ENCODE measurements at places on chromosomes 5 and 9.

DNA sequence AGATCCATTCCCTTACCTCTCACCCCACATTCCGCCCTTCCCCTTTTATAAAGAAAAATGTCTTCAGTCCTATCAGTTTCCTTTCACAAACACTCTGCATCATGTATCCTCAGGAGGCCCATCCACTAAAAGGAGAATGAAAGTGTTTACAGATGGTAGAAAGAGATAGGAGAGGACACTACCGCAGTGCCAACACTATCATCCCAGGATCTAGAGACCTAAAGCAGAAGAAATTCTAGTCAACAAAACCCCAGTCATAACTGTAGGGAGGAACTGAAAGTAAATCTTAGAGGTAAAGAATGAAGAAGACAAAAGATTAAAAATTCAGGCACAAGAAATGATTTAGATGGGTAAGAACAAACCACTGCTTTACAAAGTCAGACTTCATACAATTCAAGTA lies 114.1 kb downstream of the MLLT3 start:
- DNase-seq = no peak

DNA sequence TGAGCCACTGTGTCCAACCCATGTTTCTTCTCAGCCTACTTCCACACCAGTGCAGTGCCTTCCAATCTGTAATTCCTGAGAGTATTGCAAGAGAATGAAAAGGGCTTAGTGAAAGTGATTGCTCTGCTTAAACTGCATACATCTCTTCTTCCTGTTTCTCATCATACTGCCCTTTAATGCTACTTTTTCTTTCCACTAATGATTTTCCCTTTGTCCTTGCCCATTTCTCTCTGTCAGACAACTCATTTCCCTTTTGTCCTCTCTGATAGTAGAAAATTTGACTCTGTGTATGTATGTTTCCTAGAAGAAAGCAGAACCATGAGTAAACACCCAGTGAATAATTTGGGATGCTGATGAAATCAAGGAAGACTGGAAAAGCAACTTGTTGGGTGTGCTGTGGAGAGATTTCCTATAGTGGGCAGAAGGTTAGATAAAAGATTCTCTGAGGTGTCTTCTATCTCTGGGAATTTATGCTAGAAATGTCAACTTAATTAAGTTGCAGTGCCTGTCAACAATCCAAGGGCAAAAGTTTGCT lies 102.2 kb upstream of the CHD1 start:
- DNase-seq = no peak

- no peak for DNase-seq
These were observed 20.7 kb downstream of the FANCC start for GRCh38 chr9:95296761-95297160.

DNA sequence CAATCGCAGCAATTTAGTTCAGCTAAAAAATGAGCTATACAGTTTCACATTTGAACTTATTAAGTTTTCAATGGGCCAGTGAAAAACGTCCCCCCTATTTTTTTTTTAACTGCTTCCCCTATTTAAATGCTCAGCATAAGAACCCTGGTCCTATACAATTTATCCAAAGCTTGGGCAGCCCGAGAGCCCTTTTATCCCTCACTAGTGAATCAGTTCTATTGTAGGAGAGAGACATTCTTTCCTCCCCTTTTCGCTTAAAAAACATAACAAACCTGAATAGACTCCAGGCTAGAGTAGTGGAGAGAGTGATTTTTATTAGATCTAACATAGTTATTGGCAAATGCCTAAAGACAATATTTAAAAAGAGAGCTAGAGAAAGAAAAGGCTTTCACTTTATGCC lies 1.4 kb downstream of the LIX1 start:
- no peak for DNase-seq

DNA sequence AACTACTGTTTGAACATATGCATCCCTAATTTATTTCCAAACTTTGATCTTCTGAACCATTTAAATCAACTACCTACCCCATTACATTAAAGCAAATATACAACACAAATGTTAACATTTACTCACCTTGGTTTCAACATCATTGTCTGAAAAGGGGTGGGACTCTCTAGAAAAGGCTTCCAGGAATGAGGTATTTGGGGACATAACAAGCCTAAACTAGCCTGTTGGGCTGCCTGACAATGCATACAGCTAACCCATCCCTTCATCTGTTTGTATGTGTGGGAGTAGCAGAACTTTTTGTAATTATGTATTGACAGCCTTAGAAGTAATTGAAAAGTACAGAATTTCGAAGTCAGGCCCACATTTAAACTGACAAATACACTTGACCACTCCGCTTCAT lies 2225.9 kb upstream of the C9orf72 start:
- no peak for DNase-seq

DNA sequence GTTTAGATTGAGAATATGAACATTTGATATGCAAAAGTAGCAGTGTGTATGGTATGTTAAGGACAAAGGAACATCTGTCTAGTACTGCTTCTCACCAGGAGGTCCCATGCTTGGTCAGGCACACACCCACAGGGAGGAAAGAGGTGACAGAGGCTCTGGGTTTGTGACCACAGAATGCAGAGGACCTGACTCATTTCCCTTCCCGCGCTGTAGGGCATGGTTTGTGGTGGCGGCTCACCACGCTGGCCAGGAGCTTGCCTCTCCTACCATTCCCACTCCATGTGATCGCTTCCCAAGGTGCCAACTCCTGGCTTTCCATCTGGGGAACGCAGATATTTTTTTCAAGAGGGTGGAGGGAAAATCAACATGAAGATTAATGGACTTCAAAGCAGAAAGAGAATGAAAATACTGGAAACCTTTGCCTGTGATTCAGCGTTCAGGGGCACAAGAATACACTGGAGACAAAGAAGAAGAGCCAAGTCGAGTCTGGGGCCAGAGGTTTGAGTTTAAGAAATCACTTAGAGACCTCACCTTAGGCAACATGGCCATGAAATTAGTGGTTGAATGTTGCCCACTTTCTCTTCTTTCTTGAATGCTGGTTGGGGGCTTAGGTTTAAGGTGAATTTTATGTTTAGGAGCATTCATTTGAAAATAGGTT lies 477.8 kb downstream of the CCDC171 start:
- no peak for DNase-seq

- no peak for DNase-seq
These were observed 15.8 kb downstream of the TLN1 start for GRCh38 chr9:35716230-35716629.

- DNase-seq = no peak
These were observed 110.6 kb downstream of the PAM start for GRCh38 chr5:102865510-102866236.

DNA sequence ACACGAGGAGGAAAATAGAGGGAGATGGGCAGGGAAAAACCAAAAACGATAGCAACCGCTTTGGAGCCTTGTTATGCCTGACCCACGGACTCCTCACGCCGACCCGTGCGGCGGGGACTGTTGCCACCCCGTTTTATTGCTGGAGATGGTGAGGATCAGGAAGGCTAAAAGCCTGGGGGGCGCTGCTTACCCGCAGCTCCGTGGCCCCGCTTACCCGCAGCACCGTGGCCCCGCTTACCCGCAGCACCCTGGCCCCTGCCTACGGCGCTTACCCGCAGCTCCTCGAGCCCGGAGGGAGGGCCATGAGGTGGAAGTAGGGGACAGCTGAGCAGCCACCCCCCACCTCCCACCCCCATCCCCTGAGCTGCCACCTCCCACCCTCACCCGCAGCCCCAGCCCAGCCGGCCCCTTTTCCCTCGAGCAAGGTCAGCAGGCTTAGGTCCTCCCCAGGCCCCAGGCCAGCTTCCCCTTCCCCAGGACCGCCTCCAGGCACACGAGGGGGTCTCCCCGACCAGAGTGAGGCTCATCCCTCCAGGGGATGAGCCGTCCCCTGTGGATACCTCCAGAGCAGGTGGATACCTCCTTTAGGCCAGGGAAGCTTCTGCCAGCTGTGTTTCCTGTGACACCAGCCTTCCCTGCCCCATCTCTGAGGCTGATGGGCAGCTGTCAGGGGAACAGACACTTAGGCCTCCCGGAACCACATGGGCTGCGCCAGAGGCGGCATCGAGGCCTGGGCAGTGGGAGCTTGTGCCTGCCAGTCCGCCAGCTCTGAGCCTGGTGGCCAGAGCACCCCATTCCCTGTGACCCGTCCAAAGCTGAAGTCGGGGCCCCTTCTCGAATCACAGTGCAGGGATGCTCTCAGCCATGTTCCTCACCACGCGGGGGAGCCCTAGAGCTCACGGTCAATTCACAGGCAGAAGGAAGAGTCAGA lies 92.3 kb downstream of the LMX1B start:
- no peak for DNase-seq

GRCh38 chr9:109198736-109199382 lies 31.8 kb upstream of the FRRS1L start:
- DNase-seq = no peak

- DNase-seq = no peak
These were observed 97.2 kb upstream of the SARDH start for GRCh38 chr9:133835262-133835901.

DNA sequence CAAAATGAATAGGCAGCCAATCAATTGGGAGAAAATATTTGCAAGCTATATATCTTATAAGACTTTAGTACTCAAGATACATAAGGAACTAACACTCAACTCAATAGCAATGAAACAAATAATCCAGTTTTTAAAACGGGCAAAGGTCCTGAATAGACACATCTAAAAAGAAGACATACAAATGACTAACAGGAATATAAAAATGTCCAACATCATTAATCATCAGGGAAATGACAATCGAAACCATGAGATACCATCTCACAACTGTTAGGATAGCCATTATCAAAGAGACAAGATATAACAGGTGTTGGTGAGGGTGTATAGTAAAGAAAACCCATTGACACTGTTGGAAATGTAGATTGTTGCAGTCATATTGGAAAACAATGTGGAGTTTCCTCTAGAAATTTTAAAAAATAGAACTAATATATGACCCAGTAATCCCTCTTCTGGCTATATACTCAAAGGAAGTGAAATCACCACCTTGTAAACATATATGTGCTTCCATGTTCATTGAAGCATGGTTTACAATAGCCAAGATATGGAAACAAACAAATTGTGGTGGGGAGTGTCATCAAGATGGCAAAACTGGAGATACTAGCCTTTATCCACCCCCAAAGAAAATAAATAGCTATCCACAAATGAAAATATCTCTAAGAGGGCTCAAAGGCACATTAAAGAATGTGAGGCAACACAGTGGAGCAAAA lies 13.9 kb upstream of the BTNL3 start:
- no peak for DNase-seq

DNA sequence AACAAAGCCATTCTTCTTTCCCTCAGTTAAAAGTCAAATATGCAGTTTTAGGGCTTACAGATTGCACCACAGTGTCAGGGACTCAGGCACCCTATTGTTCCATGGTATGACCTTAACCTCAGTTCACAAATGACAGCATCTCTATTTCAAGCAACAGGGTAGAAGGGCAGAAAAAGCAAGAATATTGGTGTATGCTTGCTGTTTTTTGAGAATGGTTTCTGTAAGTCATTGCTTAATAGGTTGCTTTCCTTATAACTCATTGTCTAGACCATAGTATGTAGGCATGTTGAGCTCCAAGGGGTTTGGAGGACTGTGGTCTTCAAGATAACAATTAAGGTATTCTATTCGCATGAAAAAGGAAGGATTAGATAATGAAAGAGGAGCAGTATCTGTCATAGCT lies 183.5 kb upstream of the EDIL3 start:
- DNase-seq = no peak

- DNase-seq = no peak
These were observed 1.8 kb downstream of the MARCHF6 start for GRCh38 chr5:10355071-10355889.

GRCh38 chr9:4592295-4592694 lies 69.8 kb upstream of the PLPP6 start:
- DNase-seq = no peak

DNA sequence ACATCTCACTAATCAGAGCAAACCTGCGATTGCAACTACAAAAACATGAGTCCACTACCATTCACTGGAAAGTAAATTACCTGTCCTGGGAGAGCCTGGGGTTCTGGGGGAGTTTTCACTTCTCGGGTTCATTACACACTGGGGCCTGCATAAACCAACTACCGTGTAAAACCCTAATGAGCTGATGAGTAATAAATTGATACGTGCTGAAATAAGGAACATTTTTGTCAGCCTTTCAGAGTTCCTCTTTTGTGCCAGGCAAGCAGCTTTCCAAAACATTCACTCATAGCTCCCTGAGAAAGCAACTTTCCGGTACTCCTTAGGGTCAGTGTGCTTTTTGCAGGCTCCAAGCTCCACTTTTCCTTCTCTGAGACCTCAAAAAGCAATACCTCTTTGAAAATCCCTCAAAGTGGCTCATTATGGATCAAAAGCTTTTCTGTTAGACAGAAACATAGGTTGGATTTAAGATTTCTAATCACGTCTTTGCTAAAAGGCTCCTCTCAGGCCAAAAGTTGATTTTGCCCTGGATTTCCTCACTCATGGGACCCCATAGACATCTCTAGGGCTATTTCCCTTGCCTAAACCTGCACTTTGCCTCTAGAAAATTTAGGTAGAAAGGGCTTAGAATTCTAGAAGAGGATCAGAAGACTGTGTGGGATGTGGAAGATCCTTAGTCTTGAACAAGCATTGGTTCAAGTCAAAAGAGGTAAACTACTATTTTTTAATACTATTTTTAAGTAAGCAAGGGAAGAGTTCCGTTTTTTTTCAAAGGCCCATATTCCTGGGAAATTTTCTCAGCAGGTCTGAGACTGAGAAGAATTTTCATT lies 74.8 kb downstream of the ST8SIA4 start:
- DNase-seq = no peak

DNA sequence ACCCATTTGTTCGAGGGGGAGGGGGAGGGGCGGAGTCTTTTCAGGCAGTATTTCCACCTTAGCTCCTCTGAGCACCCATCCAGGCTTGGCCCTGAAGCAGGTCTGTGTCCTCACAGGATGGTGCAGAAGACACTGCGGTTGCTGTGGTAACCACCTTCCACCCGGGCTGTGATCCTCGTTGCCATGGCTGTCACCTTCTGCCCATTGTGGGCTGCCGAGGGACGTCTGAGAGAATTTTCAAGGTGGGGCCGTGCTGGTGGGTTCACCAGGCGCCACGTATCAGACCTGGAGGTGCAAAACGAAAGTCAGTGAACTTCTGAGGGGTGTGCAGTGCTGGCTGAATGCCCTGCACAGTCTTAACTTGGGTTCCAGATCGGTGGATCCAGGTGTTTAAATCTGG lies 26.7 kb downstream of the POLR1E start:
- no peak for DNase-seq

DNA sequence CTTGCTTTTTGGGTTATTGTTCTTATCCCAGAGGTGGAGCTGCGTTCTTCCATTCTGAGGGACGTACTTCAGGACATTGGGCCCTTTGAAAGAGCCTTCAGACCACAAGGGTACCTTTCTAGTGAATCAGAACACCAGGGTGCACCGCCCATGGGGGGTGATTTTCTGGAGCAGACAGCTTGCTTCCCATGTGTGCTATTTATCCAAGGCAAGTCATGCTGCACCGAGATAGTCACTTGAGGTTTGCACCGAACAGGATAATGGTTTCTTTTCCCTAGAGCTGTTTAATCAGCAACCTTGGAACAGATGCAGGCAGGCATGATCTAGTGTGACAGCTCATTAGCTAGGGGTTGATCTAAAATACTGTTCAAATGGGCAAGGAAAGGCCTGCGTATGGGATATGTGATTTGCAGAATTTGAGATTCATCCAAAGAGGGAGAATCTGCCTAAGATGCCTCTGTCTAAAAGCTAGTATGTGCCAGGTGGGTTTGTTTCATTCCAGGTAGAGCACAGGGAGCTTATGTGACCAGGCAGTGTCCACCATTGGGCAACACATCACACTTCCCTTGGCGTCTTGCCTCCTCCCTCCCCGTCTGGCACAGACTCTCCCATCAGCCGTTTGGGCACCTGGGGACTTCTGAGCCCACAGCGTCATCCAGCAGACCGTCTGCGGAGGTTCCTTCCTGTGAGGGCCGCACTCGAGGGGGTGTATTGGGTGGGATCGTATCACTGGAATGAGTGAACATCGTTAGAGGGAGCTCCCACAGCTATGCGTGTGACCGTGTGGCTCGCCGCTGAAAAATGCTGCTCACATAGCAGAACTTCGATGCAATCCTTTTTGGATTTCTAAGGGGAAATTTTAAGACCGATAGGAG lies 23.0 kb downstream of the ABL1 start:
- no peak for DNase-seq
